ENCODE measurements at places on chromosomes 6 and 20. TPM values are rescaled to one million over a fixed set of nuclear protein-coding genes. Genes with fewer than 3 reads are reported as not detected.

DNA sequence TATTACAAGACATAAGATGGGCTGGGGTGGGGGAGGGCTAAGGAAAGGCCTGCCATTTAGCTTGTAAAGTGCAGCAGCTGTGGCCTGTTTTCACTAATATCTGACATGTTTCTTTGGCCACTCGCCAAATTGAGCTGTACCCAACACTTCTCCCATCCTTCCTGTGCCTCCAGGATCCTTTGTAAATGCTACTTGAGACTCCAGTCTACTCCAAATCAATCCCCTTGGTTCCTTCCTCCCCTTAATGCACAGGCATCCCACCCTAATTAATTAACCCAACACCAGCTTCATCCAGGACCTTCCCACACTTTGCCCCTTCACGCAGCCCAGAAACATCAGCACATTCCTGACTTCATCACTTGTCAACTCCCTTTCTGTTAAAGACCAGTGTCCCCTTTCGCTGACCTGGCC is 55.0 kb upstream of the TCF21 start:
- DNase-seq: no peak

- no peak for DNase-seq
Observed at GRCh38 chr6:92710048-92710447, 709.3 kb downstream of the EPHA7 start.

DNA sequence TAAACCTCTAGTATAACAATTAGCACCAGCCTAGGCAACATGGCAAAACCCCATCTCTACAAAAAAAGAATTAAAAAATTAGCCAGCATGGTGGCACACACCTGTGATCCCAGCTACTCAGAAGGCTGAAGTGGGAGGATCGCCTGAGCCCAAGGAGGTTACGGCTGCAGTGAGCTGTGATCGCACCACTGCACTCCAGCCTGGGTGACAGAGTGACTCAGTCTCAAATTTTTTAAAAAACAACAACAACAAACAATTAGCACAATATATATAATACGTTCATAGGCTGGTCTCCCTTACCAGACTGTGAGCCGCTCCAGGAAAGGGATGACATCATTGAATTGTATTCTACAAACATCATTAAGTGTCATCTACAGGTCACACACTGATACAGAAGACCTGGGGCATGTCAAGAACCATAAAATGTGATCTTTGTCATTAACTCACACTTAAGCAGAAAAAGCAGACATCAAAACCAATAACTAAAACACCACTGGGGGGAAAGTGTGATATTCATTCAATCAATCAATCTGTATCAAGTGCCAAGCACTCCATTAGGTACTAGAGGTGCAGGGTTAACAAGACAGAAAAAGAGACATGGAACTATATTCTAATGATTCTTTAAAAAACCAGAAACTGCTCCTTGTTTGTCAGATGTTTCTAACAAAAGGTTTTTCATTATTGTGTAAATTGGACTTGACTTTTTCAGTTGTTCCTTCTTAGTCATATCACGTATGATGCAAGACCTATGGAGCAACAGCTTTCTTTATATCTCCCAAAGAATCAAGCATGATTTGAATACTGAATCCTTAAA is 17.8 kb downstream of the MAP3K5 start:
- no peak for DNase-seq

GRCh38 chr20:50040432-50041245 is 57.9 kb downstream of the SNAI1 start:
- no peak for DNase-seq

GRCh38 chr20:2364044-2364443 is 16.7 kb upstream of the TGM6 start:
- DNase-seq: no peak

PROKR2 gene
- total RNA-seq: not detected

IMPG1 gene
- total RNA-seq: not detected

Measured in sciatic nerve (tissue), 2 donors.